ENCODE measurements at places on chromosomes 1 and 21.

DNA sequence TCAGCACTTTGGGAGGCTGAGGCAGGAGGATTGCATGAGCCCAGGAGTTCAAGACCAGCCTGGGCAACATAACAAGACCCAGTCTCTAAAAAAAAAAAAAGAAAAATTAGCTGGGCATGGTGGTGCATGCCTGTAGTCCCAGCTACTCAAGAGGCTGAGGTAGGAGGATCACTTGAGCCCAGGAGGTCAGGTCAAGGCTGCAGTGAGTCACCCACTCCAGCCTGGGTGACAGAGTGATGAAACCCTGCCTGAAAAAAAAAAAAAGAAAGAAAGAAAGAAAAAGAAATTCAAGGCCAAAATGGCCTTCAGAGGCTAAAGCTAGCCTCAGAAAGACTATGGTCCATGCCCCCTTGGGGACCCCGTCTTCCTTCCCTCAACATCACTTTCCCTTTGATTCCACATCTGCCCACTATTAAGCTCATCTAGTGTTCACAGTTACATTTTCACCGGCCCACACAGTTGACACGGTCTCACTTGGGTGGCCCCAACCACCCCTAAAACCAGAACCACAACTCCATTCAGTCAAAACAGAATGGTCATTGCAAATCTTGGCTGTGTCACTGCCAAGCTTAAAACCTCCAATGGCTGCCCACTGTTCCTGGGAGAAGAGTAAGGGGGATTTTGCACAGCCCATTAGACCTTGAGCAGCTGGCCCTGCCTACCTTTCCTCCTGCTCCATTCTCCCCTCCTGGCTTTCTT, 2.1 kb upstream of the CAPN8 start:
- H3K27ac ChIP-seq: no peak overlapping the region
- no peak overlapping the region for H3K4me3 ChIP-seq
- H3K36me3 ChIP-seq: no peaks in the 10 kb centered on the region
- no peak for DNase-seq
- no peaks in the 10 kb centered on the region for H3K4me1 ChIP-seq

- H3K4me3 ChIP-seq: no peak overlapping the region
- no peaks in the 10 kb centered on the region for H3K4me1 ChIP-seq
- H3K27ac ChIP-seq: no peak overlapping the region
- DNase-seq: peak; percentile 90
These were observed 20.6 kb upstream of the SH3D21 start for GRCh38 chr1:36285443-36286101.

DNA sequence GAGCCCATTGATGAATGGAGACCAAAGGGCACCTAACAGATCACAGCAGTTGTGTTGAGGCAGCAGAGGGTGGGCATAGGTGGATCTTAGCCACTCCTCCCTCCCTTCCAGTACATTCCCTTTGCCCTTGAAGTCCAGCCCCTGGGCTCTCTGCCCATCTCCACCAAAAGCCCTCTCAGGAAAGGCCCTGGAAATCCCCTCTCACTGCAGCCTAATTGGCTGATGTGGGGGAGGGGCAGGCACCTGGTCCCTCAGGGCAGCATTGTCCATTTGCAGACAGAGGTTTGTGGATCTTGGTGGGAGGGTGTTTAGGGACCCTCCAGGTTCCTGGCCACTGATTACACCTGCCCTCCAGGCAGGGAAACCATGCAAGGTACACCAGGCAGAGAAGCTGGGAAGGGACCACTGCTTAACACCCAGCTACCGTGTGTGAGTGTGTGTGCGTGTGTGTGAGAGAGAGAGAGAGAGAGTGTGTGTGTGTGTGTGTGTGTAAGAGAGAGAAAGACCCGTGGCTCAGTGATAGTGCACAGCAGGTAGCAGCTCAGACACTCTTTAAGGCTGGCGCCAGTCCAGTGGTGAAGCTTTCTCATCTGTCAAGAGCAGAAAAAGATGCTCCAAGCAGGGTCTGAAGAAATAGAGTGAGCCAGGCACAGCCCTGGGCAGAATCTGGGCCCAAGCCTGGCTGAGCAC, 71.1 kb downstream of the MATN1 start:
- H3K4me3 ChIP-seq: no peak overlapping the region
- H3K36me3 ChIP-seq: no peaks in the 10 kb centered on the region
- no peak overlapping the region for H3K27ac ChIP-seq
- no peaks in the 10 kb centered on the region for H3K27me3 ChIP-seq

DNA sequence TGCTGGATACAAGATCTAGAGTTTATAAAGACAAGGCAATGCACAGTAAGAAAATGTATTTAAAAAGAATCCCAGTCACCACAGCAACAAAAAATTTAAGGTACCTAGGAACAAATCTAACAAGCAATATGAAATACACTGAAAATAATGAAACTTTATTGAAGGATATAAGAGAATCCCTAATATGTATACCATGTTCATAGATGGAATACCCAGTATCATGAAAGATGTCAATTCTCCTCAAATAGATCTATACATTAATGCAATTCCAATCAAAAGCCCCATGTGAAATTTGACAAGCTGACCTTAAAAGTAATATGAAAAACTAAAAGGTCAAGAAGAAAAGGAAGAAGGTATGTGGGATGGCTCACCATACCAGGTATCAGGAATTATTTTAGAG, 109.2 kb downstream of the COQ8A start:
- no peaks in the 10 kb centered on the region for H3K4me1 ChIP-seq
- H3K4me3 ChIP-seq: no peak overlapping the region
- no peak for DNase-seq

DNA sequence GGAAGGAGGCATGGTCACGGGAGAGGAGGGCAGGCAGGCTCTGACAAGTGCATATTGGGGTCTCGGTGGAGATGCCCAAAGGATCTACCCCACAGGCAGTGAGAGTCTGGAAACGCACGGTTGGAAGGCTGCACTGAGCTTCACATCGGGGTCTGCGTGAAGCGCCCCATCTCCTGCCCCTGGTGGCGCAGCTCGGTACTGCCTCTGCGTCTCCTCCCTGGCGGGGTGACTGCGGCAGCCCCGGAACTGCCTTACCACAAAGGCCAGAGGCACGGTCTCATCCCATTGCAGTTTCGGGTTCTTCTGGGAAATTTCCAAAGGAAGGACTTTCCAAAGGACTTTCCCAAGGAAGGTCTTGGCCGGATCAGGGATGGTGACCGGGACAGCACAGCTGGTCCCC, 69.2 kb upstream of the AJAP1 start:
- no peak overlapping the region for H3K27ac ChIP-seq
- no peaks in the 10 kb centered on the region for H3K36me3 ChIP-seq
- H3K4me3 ChIP-seq: no peak overlapping the region
- H3K27me3 ChIP-seq: peaks cover 2% of the 10 kb centered on the region
- no peaks in the 10 kb centered on the region for H3K4me1 ChIP-seq
- no peak for DNase-seq

DNA sequence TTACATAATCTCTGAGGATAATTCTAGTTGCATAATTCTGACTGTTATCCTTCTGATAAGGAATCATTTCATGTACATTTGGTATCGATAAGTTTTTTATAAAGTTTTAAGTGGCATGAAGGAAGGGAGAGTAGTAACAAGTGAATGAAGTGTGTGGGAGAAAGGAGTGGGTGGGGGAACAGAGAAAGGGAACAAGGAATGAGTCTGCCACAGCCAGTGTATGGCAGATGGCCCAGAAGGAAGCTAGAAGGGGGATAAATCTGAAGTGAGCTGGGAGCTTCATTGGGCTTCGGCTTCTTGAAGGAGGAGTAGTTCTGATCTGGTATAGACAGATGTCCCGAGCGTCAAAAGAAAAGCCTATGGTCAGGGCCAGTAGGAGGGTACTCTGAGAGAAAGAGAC, 18.6 kb downstream of the ZBTB40 start:
- H3K27ac ChIP-seq: no peak overlapping the region
- no peak overlapping the region for H3K4me3 ChIP-seq
- H3K4me1 ChIP-seq: no peaks in the 10 kb centered on the region
- peaks cover 4% of the 10 kb centered on the region for H3K36me3 ChIP-seq

DNA sequence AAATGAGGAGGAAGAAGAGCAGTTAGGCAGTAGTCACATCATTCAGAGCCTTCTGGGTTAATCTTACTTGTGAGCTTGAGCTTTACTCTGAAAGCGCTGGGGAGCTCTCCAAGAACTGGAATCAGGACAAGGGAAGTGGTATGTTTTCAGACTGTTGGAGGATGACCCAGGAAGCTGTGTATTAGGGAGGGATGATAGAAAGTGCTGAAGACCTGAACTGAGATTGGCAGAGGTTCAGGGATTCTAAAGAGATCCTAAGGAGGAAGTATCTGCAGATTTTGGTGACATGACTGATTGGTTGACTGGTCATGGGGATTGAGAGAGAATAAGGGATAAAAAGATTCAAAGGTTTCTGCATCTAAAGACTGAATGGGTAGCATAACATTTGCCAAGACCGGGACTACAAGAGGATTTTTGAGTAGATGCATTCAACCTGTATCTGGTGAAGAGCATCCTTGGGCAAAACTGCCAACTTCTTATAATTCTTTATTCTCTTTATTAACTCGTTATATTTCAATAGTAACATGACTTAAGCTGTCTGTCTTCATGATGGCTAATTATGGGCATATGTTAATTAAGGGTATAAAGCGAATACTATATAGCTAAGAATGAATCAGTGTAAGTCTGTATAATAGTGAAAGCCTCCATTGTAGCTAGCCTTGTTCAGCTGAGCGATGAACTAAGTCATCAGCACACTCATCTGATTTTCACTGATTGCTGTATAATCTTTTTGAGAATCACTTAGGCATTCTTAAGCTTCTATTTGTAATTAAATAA, 41.8 kb downstream of the XCL1 start:
- H3K36me3 ChIP-seq: no peaks in the 10 kb centered on the region
- DNase-seq: no peak
- no peak overlapping the region for H3K27ac ChIP-seq
- H3K27me3 ChIP-seq: no peaks in the 10 kb centered on the region
- no peak overlapping the region for H3K4me3 ChIP-seq

DNA sequence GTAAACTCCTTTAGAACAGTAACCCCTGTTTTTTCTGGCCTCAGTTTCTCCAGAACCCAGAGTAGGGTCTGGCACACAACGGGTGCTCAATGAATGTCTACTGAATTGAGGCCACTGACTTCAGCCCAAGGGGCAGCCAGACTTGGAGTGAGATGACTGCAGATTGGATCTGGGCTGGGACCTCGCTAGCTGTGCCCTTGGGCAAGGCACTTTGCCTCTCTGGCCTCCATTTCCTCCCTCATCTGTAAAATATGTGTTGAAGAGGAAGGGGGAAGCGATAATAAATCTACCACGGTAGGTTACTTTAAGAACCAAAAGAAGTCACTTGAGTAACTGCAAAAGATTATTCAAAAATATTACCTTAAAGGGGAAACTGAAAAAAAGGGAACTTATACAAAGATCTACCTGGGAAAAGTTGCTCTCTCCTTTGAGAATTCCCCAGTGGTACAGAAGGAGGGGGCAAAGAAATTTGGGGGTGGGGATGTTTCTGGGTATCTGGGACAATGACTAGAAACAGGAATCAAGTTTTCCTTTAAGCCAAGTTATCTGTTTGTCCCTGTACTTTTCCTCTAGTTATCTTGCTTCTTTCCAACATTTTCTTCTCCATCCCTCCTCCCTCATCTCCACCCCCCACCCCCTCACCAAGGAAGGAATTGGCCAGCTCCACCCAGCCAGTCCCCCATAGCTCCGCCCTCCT, 394 bp upstream of the GRHL3 start:
- peaks cover 45% of the 10 kb centered on the region for H3K27me3 ChIP-seq
- H3K36me3 ChIP-seq: no peaks in the 10 kb centered on the region
- H3K27ac ChIP-seq: no peak overlapping the region

All from thymus (tissue), 14 donors.